ENCODE measurements at places on chromosomes 13 and 19. TPM values are rescaled to one million over a fixed set of nuclear protein-coding genes. Genes with fewer than 3 reads are reported as not detected.

The NLRP9 gene
- not detected for total RNA-seq

The TSEN34 gene
- 65.0 TPM for total RNA-seq

The ATP4B gene
- not detected for total RNA-seq

The B3GNT8 gene
- total RNA-seq = 0.88 TPM

The ZNF93 gene
- 10.7 TPM for total RNA-seq

The UBE2L5 gene
- 0.09 TPM for total RNA-seq

The S1PR2 gene
- 17.1 TPM for total RNA-seq

The FRY gene
- total RNA-seq = 32.3 TPM

The RHPN2 gene
- 8.3 TPM for total RNA-seq

The CRB3 gene
- total RNA-seq = not detected

The LSM4 gene
- total RNA-seq = 130 TPM

The MAG gene
- not detected for total RNA-seq

The CABP5 gene
- not detected for total RNA-seq

The ZNF880 gene
- 32.4 TPM for total RNA-seq

The TTC9B gene
- not detected for total RNA-seq

The PINLYP gene
- 0.30 TPM for total RNA-seq

The IGSF23 gene
- not detected for total RNA-seq

The SHISA7 gene
- total RNA-seq = not detected

The WASF3 gene
- total RNA-seq = 14.0 TPM

The NALCN gene
- total RNA-seq = 27.0 TPM

The CFD gene
- 1.7 TPM for total RNA-seq

The CD70 gene
- total RNA-seq = not detected

The PLIN4 gene
- total RNA-seq = not detected

The RASA3 gene
- total RNA-seq = 55.3 TPM

The NAPSA gene
- 0.30 TPM for total RNA-seq

The MPND gene
- 4.5 TPM for total RNA-seq

The INSL3 gene
- not detected for total RNA-seq

The FPR1 gene
- 1.6 TPM for total RNA-seq

The KIR3DL1 gene
- not detected for total RNA-seq

The KIR2DL1 gene
- not detected for total RNA-seq

The ACP7 gene
- under 0.01 TPM for total RNA-seq

The ZNF552 gene
- 11.9 TPM for total RNA-seq

The EPSTI1 gene
- total RNA-seq = 2.7 TPM

The ZNF227 gene
- total RNA-seq = 17.1 TPM

The NCR1 gene
- not detected for total RNA-seq

The C3 gene
- total RNA-seq = 3.1 TPM

The CERS1 gene
- 2.7 TPM for total RNA-seq

The CYP4F8 gene
- not detected for total RNA-seq

The KRTDAP gene
- total RNA-seq = not detected

The APOC1 gene
- total RNA-seq = not detected

The C19orf67 gene
- not detected for total RNA-seq

The SERTM1 gene
- 0.05 TPM for total RNA-seq

The KDELR1 gene
- 96.8 TPM for total RNA-seq

The USHBP1 gene
- 0.05 TPM for total RNA-seq

The ZNF91 gene
- 25.2 TPM for total RNA-seq

The LHFPL6 gene
- total RNA-seq = 39.7 TPM

The IQCN gene
- total RNA-seq = 0.30 TPM

Measured in smooth muscle cell of the umbilical artery (primary cell).